ENCODE measurements at places on chromosomes 13 and 19.

- no peak for DNase-seq
- no peak overlapping the region for H3K4me3 ChIP-seq
- peaks cover 99% of the 10 kb centered on the region for H3K27me3 ChIP-seq
- H3K27ac ChIP-seq = no peak overlapping the region
These were observed 10.6 kb downstream of the ONECUT3 start for GRCh38 chr19:1763648-1764639.

GRCh38 chr19:1264801-1265614, 4.1 kb upstream of the CIRBP start:
- H3K4me3 ChIP-seq = no peak overlapping the region
- peaks cover 87% of the 10 kb centered on the region for H3K4me1 ChIP-seq
- H3K27me3 ChIP-seq = no peaks in the 10 kb centered on the region
- H3K36me3 ChIP-seq = peaks cover 25% of the 10 kb centered on the region
- H3K27ac ChIP-seq = peak overlapping the region; percentile 71

DNA sequence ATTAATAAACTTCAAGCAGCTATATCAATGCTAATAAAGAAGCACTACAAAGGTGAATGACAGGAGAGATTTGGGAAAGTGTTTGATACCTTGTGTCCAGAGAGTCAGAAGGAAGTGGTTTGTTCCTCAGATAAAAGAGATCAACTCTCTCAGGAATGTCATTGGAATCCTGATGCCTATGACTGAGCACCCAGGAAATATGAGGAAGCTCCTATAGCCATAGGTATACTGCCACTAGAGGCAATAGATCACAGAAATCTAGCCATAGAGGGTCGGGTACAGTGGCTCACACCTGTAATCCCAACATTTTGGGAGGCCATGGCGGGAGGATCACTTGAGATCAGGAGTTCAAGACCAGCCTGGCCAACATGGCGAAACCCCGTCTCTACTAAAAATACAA, 612.6 kb downstream of the DACH1 start:
- no peak overlapping the region for H3K4me3 ChIP-seq
- no peaks in the 10 kb centered on the region for H3K27me3 ChIP-seq
- H3K4me1 ChIP-seq = no peaks in the 10 kb centered on the region
- H3K36me3 ChIP-seq = no peaks in the 10 kb centered on the region

GRCh38 chr19:30144242-30144758, 202.3 kb downstream of the URI1 start:
- no peaks in the 10 kb centered on the region for H3K27me3 ChIP-seq
- no peak for DNase-seq
- peaks cover 5% of the 10 kb centered on the region for H3K4me1 ChIP-seq
- no peak overlapping the region for H3K27ac ChIP-seq

DNA sequence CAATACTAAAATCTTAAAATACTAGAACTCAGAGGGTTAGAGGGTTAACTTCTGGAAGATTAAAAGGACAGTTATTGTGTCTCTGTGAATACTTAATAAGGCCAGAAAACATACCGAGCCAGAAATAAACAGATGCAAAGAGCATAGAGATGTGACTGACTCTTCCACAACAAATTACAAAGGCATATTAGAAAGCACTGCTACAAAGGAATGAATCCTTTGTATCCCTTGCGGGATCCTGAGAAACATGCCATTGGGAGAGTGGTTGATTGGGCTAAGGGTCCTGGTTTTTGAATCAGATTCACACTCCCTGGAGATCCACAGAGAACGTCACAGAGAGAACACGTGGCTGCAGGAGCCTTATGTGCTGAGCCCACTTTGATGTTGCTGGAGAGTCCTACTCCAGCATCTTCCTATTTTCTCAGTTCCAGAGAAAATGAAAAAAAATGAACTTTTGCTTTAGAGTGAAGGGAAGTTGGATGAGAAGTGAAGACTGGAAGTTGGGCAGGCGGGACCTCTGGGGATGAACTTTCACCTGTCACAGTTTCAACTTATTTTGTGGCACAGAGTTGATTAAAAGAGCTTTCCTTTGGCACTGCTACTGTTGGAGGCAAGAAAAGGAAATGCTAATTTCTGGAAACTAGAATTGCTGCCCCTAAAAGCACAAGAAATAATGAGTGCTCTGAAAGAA, 309.9 kb downstream of the DCT start:
- H3K27ac ChIP-seq = peak overlapping the region; percentile 22
- H3K4me1 ChIP-seq = peaks cover 2% of the 10 kb centered on the region
- no peaks in the 10 kb centered on the region for H3K27me3 ChIP-seq
- peak; percentile 19 for DNase-seq

GRCh38 chr13:30294004-30294403, 13.3 kb downstream of the KATNAL1 start:
- no peak overlapping the region for H3K27ac ChIP-seq
- DNase-seq = no peak
- H3K4me1 ChIP-seq = no peaks in the 10 kb centered on the region
- H3K36me3 ChIP-seq = peaks cover 2% of the 10 kb centered on the region
- no peak overlapping the region for H3K4me3 ChIP-seq
- no peaks in the 10 kb centered on the region for H3K27me3 ChIP-seq
